ENCODE measurements at places on chromosomes 12 and 14.
A peak's percentile ranks its signal among the peaks of the same experiment; 100 is the strongest.

DNA sequence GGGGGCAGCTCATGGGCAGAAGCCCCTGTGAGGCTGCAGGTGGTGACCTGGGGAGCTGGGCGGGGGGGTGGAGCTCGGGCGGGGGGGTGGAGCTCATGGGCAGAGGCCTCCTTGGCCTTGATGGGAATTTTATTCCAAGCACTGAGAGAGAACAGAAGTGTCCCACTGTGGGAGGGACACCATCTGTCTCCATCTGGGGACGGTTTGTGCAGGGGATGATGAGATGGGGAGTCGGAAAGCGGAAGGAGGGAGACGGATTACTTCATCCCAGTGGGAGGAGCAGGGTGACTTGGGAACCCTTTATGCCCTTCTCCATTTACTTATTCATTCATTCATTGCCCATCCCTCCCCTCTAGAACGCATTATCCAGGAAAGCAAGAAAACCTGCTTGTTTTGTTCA lies 304.7 kb downstream of the ADGRD1 start:
- DNase-seq = no peak

- no peak for DNase-seq
Observed at GRCh38 chr12:124654666-124655047, 87.2 kb upstream of the NCOR2 start.

DNA sequence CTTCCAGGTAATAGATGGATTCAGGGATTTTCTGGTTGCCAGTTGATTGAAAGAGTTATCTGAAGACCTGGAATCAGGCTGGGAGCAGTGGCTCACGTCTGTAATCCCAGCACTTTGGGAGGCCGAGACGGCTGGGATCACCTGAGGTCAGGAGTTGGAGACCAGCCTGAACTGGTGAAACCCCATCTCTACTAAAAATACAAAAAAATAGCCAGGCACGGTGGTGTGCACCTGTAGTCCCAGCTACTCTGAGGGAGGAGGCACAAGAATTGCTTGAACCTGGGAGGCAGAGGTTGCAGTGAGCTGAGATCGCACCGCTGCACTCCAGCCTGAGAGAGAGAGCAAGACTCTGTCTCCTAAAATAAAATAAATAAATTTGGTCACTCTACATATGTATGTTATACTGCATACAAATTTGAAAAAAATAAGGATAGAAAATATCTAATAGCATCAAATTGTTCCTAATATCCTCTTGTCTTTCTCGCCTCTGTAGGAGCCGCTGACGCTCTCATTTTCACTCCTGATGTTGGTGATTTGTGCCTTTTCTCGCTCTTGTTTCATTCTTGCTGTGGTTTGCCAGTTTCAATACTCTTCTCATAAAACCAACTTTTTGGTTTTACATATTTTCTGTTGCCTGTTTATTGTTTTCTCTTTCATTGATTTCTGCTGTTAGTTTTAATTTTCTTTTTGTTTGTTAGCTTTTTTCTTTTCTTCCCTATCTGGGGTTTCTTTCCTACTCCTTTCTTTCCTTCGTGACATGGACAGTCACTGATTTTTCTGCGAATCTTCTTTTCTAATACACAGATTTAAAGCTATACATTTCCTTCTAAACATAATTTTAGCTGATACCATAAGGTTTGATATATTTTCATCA lies 23.8 kb upstream of the PLD4 start:
- DNase-seq = no peak

GRCh38 chr14:101410126-101410525 lies 151.2 kb upstream of the DIO3 start:
- no peak for DNase-seq

- no peak for DNase-seq
Observed at GRCh38 chr12:125674554-125675338, 609.5 kb downstream of the AACS start.

- DNase-seq = no peak
Observed at GRCh38 chr14:78345131-78345744, 175.1 kb downstream of the NRXN3 start.

DNA sequence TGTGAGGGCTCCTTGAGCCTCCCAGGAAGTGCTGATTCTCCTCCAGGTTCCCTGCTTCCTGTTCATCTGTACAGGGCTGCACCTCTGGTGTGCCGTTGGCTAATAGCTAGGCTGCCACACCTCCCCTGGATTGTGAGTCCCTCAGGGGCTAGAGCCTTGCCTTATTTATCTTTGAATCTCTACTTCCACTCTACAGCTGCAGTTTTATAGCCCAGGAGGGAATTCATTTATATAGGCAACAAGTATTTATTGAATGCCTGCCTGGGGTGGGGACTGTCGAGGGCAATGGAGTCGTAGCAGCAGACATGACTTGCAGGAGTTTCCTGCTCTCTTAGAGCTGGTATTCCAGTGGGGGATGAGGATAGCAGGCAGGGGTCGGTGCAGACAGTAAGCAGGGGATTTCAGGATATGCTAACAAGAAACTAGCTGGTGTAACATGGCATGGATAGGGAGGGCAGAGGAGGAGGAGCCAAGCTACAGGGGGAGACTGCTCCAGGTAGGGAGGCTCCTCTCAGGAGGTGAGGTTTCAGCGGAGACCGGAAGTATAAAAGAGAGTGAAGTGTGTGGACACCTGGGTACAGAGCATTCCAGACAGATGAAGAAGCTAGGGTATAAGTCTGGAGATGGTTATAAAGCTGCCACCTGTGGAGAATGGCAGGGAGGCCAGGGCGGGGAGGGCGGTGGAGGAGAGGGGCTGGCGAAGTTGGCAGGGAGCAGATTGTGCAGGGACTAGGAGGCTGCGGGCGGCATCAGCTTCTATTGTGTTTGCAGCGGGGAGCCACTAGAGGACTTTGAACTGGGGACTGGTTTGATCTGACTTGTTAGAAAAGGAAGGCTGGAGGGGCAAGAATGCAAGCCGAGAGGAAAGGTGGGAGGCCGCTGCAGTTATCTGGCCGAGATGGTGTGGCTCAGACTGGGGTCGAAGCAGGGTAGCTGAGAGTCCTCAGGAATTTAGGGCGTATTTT lies 17.2 kb downstream of the USP30 start:
- DNase-seq = no peak

DNA sequence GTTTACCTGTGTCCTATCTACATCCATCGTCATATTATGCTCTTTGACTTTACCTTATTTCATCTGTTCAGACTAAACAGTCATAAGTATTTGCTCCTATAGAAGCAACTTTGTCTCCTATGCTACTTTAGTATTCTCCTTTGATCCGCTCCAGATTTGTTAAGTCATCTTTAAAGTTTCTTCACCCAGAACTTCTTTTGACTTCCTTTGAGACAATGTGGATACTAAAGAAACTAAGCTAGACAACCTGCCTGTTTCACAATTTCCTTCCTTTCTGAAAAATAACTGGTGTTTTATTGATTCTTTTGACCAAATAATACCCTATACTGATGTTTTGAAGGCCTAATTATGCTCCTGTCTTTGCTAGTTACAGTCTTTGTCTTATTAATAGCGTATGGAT lies 30.0 kb upstream of the LRRK2 start:
- DNase-seq = no peak

DNA sequence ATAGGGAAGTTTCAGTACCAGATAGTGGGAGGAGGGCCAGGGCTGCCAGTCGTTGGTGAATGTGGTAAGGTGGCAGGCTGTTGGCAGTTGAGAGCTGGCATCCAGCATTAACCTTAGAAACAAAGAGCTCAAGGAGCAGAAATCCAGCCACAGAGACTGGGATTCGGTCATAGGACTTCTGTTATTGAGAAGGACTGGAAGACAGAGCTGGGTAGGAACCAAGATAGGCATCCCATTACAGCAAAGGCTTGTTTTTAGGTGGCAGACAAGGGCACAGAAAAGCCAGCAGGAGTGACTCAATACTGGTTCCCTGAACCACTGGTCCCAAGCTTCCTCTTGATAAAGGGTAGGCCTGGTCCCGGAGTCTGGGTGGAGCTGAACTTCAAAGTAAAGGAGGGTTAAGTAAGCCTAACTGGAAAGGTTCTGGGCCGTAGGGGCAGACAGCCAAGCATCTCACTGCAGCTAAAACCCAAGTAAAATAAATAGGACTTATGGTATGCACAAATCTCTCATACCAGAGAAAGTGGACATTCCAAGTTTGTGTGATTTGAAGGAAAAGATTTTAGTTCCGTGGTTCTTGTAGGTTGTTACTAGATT lies 147.9 kb downstream of the ETV6 start:
- DNase-seq = peak; percentile 98

DNA sequence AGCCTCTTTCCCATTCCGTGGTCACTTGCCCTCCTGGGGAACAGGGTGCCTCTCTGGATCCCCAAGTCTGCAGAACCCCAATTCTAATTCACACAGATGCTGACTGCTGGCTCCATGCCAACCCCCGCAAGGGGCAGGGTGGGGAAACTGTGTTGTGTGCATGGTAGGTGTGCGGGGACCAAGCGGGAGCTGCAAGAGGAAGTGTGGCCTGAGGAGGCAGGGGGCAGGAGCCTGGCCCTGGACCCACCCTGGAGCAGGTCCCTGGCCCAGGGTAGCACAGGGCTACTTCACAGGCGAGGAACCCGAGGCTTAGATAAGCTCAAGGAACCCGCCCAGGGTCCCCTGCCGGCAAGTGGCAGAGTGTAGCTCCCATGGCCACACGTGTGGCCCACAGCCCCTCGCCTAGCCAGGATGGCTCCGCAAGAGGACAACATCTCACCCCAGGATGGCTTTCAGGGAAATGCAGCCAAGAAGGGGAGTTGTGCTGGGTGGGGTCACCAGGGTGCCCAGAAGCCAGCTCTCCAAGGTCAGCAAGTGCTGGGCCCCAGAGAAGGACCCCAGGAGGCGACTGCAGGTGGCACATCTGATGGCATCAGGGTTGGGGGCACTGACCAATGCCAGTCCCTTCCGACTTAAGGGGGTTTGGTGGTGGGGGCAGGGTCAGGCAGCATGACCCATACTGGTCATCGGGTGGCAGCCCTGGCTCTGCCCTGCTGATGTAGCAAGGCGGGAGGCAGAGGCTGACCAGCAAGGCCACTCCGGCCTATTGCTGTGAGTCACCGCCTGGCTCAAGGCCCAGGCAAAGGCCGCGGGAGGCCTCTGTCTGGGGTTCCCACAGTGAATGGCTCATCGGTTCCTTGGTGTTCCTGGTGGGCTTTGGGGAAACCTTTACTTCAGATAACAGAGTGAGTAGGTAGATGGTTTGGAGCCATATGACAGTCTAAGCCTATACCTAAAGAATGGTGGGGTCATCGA lies 37.3 kb upstream of the EML1 start:
- DNase-seq = peak; percentile 85

DNA sequence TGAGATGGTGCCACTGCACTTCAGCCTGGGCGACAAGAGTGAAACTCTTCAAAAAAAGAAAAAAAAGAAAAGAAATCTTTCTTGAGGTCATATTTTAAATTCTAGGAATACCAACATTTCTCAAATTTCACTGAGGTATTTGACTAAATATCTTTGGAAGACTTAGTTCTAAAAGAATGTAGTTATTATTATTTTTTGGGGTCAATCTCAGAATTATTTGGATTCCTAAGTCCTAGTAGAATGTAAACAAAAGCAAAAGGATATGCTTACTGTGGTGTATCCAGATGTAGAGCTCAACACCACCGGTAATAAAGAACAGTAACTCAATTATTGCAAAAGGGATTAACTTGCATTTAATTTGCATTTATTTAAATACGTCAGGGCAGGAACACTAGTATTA lies 25.0 kb downstream of the PRICKLE1 start:
- peak; percentile 77 for DNase-seq

GRCh38 chr12:127558361-127558760 lies 708.6 kb upstream of the TMEM132C start:
- DNase-seq = no peak

DNA sequence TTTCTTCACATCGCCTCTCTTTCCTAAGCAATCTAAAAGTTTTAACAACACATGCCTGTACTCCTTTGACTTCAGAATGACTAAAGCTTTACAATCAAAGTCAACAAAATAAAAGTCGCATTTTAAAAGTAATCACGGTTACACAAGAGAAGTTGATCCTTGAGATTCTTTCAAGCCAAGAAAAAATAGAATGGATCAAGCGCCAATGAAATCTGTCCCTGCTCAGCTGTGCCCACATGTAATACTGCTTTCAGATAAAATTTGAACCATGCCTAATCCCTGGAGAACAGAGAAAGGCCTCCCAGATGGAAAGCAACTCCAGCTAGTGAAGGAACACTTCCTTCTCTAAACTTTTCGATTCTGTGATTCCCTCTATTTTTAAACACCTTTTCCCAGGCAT lies 113.1 kb downstream of the FBXL14 start:
- no peak for DNase-seq

GRCh38 chr14:71713451-71713850 lies 218.8 kb upstream of the RGS6 start:
- DNase-seq = peak; percentile 36

GRCh38 chr14:68041876-68042354 lies 222.3 kb downstream of the RAD51B start:
- no peak for DNase-seq

GRCh38 chr12:90987101-90987500 lies 17.7 kb downstream of the EPYC start:
- DNase-seq = peak; percentile 82

DNA sequence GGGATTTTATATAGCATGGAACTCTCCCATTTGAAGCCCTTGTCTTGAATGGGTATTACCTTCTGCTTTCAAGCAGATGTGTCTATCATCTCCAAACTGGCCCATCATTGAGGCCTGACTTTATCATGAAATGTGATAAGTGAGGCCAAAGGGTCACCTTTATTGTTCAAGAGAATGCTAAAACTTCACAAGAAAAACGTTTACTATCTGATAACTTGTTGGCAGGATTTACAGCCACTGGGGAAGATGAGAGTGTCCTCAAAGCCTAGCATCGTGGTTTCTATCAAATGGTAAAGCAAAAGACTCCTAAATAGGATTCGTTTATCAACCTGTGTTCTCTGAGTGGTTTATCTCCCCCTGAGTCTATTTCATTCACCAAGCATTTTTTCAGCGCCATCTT lies 62.0 kb upstream of the CLMN start:
- DNase-seq = no peak

DNA sequence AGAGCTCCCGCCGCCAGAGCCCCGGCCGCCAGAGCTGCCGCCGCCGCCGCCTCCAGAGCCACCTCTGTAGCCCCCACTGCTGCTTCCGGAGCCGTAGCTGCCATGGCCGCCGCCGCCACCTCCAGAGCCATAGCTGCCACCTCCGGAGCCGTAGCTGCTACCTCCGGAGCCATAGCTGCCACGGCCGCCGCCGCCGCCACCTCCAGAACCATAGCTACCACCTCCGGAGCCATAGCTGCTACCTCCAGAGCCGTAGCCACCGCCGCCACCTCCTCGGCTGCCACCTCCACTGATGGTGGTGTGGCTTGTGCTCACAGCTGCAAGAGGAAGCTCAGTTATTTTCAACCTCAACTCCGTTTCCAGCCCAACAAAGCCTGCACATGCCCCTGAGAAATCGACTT lies 4.9 kb downstream of the KRT1 start:
- no peak for DNase-seq

GRCh38 chr14:72213424-72213823 lies 281.2 kb downstream of the RGS6 start:
- no peak for DNase-seq
